GM13977 (cell line): ENCODE measurements at places on chromosomes 5 and 9.
A peak's percentile ranks its signal among the peaks of the same experiment; 100 is the strongest.

DNA sequence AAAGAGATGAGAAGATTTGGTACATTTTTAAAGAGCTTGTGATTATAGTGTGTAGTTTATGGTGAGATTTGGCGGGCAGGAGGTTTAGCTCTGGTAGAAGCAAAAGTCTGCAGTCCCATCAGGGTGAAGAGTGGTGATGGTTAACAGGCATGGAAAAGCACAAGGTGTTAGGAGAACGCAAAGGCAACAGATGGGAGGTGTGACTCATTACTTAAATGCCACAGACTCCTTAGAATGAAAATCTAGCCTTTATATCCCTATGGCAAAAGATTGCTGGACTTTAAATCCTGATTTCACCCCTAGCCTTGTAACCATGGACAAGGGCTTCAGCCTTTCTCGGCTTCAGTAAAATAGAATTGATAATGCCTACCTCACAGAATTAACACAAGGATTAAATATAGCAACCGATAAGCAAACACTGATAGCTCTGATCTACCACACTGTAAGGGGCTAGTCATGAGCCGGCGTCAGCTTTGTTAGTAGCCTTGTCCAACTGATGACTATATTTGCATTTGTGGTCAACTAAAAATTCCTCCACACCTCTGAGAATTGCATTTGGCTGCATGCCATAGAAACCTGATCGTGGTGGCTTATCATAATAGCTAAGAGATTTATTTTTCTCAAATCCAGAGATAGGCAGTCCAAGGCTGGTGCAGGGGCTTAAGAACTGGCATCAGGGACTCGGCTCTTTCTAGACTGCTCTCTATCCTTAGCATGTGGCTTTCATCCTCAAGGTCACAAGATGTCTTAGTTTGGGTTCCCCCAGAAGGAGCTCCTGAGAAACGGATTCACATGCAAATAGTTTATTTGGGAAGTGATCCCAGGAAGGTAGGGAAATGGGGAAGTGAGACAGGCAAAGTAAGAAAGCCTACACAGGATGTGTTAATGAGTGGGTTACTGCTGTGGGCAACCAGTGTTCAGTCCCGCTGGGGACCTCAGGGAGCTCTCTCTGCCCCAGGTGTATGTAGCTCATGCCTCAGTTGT, 19.6 kb downstream of the MFAP3 start:
- no peak for DNase-seq

GRCh38 chr9:109640580-109641371, 139.2 kb upstream of the PALM2AKAP2 start:
- peak; percentile 14 for DNase-seq

DNA sequence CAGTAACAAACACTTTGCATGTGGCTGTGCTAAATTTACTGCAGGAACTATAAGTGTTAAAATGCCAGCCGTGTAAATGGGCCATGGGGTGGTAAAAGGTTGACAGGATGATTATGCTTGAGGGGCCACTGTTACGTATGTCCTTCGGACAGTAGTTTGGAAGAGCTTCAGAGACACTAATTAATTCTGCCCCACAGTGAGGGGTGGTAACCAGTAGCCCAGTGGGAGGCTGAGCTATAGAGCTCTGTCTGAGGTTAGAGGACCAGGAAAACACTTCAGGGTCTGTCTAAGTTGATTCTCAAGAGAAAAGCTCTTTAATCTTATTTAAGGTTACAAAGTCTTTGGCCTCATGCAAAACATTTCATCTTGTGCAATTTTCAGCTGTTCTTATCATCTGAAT, 176.6 kb downstream of the DMRTA1 start:
- DNase-seq: no peak

- no peak for DNase-seq
Measured at GRCh38 chr5:15375559-15375958, 124.4 kb upstream of the FBXL7 start.

DNA sequence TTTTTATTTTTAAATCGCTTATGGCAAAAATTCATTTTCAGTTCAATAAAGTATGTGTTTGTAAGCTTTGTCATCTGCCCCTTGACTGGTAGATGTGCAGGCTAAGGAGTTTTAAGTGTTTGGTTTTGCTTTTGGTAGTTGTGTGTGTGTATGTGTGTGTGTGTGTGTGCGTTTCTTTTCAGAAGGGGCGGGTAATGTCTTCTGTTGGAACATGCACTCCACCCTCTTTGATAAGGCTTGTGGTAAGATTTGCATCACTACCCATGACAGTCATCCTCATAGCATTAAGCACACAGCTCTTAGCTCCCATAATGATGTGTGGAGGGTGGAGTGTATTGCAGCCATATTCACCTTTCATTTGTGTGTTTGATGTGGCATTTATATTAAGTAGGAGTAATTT, 92.1 kb upstream of the FSD1L start:
- peak; percentile 38 for DNase-seq

- DNase-seq: no peak
Measured at GRCh38 chr9:35073279-35073612, 821 bp upstream of the VCP start.
